ENCODE measurements at places on chromosomes 11 and 22.

DNA sequence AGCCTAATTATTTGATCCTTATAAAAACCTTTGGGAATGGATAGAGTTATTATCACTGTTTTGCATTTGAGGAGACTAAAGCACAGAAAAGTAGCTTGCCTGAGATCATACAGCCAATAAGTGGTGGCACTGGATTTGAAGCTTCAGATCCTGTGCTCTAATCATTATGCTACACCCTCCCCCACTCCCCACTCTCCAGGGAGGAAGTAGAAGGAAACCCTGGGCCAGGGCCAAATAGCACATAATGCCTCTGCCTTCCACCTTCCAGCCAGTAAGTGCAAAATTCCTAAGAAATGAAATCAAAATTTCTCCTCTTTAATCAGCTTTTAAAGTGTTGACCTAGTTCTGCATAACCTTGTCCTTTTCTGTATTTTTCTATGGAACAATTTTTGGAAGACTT lies 61.6 kb downstream of the SIK2 start:
- DNase-seq, result no peak

DNA sequence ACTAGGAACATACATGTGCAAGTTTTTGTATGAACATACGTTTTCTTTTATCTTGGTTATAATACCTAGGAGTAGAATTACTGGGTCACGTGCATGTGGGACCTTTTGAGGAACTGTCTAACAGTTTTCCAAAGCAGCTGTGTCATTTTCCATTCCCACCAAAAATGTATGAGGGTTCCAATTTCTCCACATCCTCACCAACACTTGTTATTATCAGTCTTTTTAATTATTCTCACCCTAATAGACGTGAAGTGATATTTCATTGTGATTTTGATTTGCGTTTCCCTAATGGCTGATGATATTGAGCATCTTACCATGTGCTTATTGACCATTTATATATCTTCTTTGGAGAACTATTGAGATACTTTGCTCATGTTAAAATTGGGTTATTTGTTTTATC lies 162.1 kb downstream of the CHST1 start:
- DNase-seq, result no peak

GRCh38 chr11:15912825-15913224 lies 443.5 kb downstream of the SOX6 start:
- DNase-seq, result no peak

DNA sequence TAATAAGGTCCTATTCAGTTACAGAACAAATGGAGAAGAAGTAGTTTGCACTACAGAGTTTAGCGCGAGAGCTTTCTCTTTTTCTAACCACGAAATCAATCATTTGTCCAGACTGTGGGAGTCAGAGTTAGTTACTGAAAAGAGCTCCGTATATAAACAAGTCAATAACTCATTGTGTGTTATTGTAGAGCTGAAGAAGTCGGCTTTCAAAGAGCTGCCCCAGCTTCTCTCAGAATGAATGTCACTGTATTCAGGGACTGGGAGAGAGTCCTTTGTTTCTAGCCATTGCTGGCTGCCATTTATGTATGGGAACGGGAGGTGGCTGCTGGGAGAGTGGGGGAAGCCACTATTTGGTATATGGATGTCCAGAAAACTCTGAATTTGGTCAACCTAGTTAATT lies 227.8 kb downstream of the DCDC1 start:
- no peak for DNase-seq

DNA sequence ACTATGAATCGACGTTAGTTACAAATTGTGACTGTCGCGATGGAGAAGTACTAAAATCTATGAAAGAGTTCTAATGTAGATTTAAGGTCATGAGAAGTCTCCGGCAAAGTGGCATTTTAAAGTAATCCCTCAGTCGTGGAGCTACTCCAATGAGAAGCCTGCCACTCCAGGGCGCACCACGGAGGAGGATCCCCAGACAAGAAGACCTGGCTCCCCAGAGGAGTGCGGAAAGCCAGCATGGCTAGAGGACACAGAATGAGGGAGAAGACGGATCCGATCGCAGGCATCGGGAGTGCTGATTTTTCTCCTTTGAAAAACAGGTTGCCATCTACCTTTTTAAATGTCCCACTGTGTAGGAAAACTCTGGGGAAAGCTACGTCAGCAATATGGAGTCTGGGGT lies 141.6 kb upstream of the TEAD1 start:
- DNase-seq, result no peak

DNA sequence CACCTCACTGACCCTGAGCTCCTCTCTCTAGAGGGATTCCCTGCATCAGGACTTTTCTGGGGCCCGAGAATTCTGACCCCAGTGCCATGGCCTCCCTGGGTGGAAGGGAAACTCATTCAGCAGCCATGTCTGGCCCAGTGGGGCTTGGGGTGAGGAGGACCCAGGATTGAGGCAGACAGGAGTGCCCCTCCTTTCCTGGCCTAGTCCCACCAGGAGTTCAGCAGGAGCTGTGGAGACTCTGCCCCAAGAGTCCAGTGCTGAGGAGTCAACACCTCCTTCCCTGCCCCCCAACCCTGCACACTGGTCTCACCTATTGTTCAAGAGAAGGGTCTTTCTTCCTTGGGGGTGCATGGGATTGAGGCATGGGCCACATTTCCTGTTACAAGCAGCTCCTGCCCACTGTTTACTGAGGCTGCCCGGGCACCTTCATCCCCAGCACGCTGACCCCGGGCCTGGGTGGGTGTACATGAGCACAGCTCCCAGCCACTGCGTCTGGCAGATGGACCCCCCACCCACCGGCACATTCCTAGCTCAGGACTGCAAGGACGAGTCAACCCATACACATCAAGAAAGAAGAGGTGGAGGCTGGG lies 33.9 kb downstream of the ALX4 start:
- DNase-seq, result no peak

GRCh38 chr11:111555255-111555654 lies 14.7 kb downstream of the LAYN start:
- no peak for DNase-seq

Measured in CD4-positive, alpha-beta T cell treated with Interleukin-6 at 100 ng/mL for 8 hours (primary cell).